Posterior vena cava (tissue), 2 donors: ENCODE measurements at places on chromosomes 2 and 18. TPM values are rescaled to one million over a fixed set of nuclear protein-coding genes. Genes with fewer than 3 reads are reported as not detected.

The HOXD4 gene
- total RNA-seq: 9.9 TPM

The FAM237A gene
- not detected for total RNA-seq

The TPO gene
- 6.5 TPM for total RNA-seq

The ZNF892 gene
- total RNA-seq: 4.8 TPM

The GPR39 gene
- total RNA-seq: 0.37 TPM

The BMP10 gene
- not detected for total RNA-seq

GRCh38 chr18:28514699-28515098, 337.8 kb upstream of the CDH2 start:
- DNase-seq: no peak

DNA sequence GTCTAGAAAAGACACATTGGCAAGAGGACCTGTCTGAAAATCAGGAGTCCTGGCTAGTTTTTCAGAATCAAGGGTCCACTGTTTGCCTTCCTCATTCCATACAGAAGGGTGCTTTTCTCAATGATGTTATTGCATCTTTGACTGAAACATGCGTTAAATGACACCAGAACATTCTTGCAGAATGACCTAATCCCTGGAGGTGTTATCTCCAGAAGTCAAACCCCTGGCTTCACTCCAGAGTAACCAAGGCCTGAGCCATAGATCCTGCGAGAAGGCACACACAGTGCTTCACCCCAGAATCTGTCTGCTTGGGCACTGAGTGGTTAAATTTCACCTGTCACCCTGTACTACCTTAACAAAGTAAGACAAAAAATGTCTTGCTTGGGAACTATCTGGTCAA, 1055.2 kb upstream of the FANCL start:
- no peak for DNase-seq

DNA sequence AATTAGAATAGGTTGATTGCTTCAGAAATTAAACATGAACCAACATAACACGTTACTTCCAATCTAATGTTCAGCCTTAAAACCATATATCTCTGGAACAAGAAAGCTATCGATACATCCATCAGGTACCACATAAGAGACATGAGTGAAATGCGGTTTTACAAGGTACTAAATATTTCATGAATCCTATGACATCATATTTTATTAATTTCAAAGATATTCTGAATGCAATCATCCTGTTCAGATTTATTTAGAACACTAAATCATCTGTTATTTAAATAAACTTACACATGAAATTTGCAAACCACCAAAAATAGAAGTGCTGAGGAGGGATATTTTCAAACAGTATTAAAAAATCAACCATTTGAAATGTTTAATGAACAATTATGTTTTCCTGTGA, 119.0 kb downstream of the OSBPL1A start:
- no peak for DNase-seq

DNA sequence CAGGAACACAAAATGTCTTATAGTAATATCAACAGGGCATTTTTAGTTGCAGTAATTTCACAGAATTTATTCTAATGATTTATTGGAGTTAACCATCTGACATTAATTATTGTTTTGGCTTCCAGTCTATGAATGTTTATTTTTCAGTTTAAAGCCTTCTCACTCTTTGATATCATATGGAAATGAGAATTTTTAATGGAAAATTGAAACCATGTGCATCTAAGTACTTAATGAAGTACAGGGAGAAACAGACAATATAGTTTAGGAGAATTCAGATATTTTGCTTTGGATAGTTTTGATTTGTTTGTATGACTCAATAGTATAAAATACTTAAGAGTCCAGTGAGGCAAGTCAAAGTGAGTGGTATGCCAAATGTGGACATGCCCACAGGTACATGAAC, 126.1 kb downstream of the OLA1 start:
- DNase-seq: no peak

DNA sequence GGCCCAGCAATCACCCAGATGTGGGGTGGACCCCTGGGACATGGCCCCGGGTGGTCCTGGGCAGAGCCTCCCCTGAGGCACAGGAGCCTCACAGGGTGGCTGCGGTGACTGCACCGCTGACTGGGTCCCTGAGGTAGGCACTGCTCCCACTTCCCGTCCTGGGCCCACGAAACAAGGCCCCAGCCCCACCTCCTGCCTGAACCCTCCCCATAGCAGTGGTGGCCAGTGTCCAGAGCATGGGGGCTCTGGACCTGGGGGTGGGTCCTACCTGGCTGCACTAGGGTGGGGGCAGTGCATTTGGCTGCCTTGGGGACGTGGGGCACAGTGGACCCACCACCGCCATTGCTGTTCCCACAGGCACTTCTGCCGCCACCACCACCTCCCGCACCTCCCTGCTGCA, 39.4 kb downstream of the TDRD15 start:
- DNase-seq: no peak

DNA sequence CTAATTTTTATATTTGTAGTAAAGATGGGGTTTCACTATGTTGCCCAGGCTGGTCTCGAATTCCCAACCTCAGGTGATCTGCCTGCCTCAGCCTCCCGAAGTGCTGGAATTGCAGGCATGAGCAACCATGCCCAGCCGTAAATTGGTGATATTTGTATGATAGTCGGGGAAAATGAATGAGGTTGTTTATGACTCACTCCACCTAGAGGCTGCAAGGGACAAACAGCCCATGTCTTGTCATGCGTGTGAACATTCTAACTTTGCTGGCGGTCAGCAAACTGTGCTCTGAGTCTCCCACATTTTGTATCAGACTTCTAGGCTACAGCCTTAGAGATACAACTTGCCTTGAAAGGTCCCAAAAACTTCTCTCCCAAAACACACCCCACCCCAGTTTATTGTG, 133.5 kb upstream of the DTNA start:
- no peak for DNase-seq

DNA sequence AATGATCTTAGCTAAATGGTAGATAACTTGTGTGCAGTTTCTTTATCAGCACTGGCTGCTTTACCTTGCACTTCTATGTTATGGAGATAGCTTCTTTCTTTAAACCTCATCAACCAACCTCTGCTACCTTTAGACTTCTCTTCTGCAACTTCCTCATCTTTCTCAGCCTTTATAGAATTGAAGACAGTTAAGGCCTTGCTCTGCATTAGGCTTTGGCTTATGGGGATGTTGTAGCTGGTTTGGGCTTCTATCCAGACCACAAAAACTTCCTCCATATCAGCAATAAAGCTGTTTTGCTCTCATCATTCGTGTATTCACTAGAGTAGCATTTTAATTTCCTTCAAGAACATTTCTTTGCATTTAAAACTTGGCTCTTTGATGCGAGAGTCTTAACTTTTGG, 123.7 kb downstream of the PIK3C3 start:
- DNase-seq: no peak

GRCh38 chr2:239355139-239355538, 45.7 kb downstream of the HDAC4 start:
- no peak for DNase-seq

- no peak for DNase-seq
These were observed 4.6 kb downstream of the DOCK10 start for GRCh38 chr2:225037415-225038230.

DNA sequence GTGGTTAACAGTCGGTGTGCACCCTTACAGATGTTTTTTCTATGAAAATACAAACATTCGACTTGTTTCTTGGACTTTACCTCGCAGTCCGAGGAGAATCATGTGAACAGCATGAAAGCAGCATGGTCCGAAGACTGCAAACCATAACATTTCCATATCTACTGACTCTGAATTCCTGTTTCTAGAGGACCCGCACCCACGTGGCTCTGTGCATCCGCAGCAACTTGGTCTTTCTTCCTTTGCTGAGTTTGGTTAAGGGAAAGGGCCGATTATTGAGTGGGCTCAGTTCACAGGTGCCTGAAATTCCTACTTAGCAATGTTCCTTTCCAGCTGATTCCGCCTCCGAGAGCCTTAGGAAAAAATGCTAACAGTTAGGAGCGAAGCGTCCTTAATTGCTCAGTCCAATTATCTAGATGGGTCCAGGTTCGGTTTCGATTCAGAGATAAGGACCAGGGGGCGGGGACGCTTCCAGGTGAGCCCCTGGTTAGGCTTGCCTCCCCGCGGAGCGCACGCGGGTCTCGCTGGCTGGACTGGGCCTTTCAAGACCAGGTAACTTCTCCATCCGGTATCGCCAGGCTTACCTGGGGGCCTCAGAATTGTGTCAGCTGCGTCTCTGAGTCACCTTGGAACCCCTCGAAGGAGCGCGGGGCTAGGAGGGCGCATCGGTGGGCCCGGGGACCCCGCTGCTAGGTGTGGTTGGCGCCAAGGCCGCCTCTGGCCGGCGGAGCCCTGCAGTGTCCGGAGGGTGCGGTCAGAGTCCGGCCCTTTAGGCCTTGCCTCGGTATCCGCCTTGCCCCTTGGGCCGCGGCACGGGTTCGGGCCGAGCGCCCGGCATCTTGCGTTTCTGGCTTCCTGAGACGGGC, 1.1 kb upstream of the B3GNT2 start:
- no peak for DNase-seq

DNA sequence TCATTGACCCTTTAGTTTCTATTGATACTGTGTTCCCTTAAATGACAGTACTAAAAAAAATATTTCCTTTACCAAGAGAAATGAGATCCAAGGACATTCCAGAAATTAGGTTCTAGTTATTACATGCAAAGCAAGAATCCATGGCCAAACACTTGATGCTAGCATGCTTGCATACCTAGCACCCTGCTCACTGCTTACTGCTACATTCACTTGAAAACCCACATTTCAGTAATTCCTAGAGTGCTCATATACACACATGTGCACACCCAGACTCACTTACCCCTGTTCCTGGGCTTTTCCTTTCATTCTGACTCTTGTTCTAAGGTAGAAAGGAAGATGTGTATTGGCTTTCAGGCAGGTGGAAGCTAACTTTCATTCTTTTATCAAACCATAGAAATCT, 395.9 kb downstream of the THSD7B start:
- no peak for DNase-seq

- DNase-seq: no peak
These were observed 17.9 kb upstream of the CAVIN2 start for GRCh38 chr2:191864628-191865374.

DNA sequence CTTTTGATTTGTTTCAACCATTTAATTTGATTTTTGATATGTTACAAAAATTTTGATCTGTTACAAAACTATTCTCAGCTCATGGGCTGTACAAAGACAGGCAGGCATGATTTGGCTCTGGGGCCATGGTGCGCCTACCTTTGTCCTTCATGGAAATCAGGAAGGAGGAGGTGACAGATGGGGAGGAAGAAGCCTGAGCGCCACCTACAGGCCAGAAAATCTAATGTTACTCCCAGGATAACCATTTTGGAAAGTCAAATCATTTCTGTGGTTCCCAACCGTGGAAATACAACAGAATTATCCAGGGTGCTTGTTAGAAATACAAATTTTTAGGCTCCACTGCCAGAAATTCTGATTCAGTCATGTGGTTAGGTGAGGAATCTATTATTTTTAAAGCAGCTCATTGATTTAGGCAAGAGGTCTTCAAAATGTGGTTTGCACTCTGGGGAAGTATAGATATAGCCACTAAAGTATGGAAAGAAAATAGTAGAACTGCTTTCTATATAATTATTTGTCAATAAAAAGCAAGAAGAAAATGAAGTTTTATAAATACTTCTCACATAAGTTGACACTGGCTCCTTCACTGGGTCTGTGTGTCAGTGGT, 93.9 kb downstream of the EVA1A start:
- DNase-seq: no peak

GRCh38 chr2:134206031-134206430, 47.8 kb upstream of the MGAT5 start:
- DNase-seq: no peak

DNA sequence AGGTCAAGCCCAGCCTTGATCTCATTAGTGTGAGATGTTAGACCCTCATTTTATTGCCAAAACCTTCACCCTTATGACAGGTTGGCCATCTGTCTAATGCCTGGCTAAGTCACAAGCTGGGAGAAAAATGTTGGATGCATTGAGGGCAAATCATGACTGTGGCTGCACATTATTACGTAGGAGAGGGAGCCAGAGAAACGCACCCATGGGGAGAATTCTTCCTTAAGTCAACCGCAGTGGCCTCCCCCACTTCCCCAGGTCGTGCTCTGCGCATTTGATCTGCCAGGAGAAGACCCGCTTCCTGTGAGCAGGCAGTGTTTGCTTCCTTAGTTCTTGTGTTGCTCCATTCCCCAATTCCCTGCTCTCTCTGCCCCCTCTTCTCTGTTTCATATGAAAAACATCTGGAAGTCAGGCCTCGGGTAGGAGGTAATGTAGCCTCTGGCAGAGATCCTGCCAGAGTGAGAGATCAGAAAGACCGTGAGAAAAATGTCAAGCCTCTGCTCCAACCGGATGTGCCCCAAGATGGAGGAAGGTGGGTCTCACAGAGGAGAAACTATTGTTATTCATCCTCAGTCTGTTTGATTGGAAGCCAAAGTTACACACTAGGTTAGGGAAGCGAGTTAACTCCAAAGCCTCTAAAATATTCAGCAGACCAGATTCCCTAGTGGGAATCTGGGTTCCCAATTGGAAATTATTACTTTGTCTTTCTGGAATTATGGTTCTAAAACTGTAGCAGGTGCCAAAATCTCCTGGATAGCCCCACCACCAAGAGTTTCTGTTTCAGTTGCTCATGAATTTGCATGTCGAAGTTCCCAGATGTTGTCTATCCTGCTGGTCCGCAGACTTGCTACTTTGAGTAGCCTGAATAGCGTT, 144.3 kb upstream of the PELI1 start:
- DNase-seq: no peak

DNA sequence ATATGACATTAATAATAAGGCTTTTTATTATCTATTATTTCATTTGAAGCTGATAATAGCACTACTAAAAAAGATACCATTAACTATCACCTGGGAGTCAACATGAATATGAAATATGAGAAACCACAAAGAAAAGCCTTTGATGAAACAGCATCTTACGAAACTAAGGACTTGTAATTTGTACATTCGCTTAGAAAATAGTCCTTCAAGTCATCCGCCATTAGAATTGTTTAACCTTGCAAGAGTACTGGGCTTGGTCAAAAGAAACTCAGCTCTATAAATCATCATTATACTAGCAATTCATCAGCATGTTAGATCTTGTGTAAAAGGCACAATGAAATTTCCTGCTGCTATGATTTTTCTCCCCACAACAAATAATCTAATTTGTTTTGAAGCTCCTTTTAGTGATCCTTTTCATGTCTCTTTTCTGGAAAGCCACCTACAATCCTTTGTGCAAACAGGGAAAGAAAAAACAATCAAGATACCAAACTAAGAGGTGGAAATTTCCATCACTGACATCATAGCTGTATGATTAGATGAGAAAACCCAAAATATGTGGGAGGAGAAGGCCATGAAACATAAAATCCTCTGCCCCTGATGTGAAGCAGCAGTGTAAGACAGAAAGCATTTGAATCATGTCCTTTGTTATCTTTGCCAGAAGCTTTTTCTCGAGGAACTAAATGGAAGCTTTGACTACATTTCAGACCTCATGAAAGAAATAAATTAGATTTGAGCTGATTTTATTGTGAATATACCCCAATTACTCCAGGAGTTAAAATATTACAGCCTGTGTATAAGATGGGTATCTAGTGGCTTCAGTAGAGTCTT, 31.2 kb downstream of the SCN9A start:
- DNase-seq: no peak

- no peak for DNase-seq
These were observed 330.2 kb upstream of the FANCL start for GRCh38 chr2:58571181-58571852.

GRCh38 chr18:31278609-31279071, 39.3 kb upstream of the DSG1 start:
- no peak for DNase-seq
